ENCODE measurements at places on chromosomes 6 and 20.

GRCh38 chr6:82066991-82067411 lies 180.5 kb downstream of the IBTK start:
- DNase-seq: no peak

- DNase-seq: no peak
Observed at GRCh38 chr6:5896476-5897200, 110.1 kb downstream of the NRN1 start.

- no peak for DNase-seq
Observed at GRCh38 chr6:134005800-134006199, 46.6 kb downstream of the SLC2A12 start.

GRCh38 chr20:17992847-17993513 lies 24.2 kb downstream of the MGME1 start:
- no peak for DNase-seq

- peak; percentile 37 for DNase-seq
Observed at GRCh38 chr20:62688855-62689460, 19.7 kb upstream of the NTSR1 start.

DNA sequence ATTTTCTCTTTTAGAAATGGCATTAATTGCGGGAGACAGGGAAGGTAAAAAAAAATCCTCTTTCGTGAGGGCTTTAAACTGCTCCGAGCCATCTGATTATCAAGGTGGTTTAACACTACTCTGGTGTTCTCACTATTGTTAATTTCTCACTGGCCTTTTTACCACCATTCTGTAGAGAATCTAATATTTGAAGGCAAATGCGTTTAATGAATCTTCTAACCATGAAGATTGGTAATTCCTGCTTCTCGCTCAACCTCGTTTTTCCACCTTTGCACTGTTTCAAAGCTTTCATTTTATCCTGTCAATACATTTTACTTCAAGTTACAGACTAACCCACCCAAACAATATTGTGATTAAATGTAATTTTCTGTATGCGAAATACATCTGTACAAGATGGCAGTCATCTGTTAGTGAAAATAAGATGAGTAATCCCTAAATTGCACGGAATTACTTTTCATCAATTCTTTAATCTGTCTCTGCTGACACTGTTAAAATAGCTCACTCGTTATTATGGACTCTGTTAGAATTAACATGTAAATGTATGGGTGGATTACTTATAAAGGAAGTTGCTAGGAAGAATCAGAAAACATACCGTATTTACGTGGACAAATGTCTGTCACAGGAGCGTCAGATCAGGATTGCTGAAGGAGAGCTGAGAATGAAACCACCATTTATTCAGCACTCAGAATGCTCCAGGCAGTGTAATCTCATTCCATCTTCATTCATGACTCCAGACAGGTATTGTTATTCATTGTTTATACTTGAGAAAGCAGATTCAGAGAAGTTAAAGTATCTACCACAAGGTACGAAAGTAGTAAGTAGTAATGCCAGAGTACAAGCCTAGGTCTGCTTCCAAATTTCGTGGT lies 1.1 kb upstream of the LCA5 start:
- no peak for DNase-seq

DNA sequence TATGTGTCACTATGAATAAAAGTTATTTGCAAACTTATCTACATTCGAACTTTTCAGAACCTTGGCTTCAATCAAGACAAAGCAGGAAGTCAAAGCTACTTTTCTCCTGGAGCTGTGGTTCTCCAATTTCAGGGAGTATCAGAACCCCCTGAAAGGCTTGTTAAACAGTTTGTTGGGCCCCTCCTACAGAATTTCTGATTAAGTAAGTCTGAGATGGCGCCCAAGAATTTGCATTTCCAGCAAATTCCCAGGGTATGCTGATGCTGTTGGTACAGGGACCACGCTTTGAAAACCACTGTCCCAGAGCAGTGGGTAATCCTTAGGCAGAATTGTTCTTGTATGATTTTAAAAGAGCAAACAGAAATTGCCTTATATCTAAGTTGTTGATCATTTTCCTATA lies 189.9 kb upstream of the KCNG1 start:
- DNase-seq: no peak
